Esophagus squamous epithelium (tissue), 5 donors: ENCODE measurements at places on chromosomes 6 and 20.

DNA sequence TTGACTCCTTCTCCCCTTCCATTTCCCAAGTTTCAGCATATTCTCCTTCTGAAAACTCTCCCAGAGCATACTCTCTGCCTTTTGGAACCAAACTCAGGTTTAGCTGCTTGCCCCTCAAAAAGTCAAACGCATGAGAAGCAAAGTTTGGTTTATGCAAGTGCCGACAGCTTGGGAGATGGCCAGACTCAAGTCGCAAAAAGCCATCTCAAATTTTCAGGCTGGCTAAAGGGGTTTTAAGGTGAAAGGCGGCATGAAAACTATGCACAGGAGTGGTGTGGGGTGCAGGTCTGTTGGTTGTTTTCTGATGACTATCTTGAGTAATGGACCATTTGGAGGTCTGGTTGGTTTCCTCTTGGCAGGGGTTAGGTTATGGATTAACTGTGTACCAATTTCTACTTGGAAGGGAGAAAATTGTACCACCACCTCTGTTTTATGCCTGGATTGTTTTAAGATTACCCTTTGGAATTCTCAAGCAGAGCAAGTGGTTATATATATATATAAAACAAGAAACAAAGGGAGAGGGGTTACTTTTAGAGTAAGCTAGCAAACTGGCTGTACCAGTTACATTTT, 52.4 kb upstream of the SCGN start:
- H3K36me3 ChIP-seq, result peaks cover 23% of the 10 kb centered on the region
- no peak overlapping the region for H3K4me3 ChIP-seq
- no peaks in the 10 kb centered on the region for H3K4me1 ChIP-seq
- no peaks in the 10 kb centered on the region for H3K27me3 ChIP-seq
- H3K27ac ChIP-seq, result no peak overlapping the region

DNA sequence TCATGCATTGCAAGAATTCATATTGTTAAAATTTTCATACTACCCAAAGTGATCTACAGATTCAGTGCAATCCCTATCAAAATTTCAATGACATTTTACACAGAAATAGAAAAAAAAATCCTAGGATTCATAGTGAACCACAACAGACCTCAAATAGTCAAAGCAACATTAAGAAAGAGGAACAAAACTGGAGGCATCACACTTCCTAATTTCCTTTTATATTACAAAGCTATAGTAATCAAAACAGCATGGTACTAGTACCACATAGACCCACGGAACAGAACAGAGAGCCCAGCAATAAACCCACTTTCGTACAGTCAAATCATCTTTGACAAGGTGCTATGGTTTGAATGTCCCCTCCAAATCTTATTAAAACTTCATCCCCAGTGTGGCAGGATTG, 39.7 kb downstream of the NTSR1 start:
- H3K4me3 ChIP-seq, result no peak overlapping the region
- no peak overlapping the region for H3K27ac ChIP-seq
- H3K36me3 ChIP-seq, result no peaks in the 10 kb centered on the region
- no peaks in the 10 kb centered on the region for H3K4me1 ChIP-seq
- H3K27me3 ChIP-seq, result no peaks in the 10 kb centered on the region

DNA sequence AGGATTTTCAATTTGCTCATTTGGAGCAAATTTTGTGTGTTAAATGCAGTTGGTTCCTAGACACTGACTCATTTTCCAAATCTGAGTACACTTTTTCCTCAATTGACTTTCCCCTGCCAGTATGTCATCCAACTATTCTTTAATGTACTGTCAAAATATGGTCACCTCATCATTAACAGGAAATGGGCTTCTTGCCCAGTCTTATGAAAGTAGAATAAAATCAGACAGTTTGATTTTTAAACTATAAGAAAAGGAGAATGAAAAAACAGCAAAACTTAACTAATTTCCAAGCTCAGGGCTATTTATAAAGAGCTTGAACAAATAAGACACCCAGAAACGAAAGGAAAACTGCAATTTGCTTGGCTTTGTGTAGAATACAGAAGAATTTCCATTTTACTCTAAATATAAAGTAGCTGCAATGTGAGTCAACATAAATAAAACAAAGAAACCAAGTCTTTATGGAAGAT, 43.7 kb upstream of the RAB23 start:
- no peak for DNase-seq
- H3K4me3 ChIP-seq, result no peak overlapping the region

DNA sequence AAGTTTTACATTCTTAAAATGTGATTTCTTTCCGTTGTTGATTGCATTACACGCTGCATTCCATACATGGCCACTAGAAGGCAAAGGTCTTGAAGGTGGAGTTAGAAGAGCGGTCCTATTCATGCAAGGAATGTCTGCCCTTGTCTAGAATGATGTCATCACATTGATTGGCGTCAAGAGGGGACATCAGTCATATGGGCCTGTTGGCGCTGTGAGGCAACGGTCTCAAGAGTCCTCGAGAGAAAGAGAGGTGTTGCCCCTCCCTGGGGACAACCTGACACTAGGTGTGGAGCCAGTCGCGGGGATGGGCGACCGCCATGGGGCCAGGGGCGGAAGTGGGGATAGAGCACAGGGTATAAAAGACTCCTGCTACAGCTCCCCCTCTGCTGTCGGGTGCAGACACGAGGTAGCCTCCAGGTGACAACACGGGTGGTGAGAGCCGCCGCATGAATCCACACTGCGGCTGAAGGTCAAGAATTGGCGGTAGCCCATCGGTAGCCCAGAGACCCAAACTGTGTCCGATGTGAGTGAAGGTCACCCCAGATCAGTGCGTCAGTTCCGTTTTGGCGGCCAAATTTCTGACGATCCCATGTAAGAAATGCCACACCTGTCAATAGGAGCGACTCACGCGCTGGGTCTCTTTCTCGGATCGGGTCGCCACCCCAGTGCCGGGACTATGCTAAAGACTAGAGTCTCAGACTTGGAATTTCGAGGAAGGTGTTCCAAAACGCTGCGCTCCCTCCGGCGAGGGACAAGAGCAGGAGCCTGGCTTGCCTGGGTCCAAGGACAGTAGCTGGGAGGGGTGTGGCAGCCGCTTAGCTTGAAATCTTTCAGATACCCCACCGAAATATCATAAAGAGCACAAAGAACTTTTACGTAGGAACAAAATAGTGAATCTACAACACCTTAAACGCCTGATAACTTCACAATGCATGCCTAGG, 93.2 kb upstream of the ZNF184 start:
- peaks cover 7% of the 10 kb centered on the region for H3K4me1 ChIP-seq
- no peaks in the 10 kb centered on the region for H3K36me3 ChIP-seq
- no peak for DNase-seq
- H3K4me3 ChIP-seq, result no peak overlapping the region
- peaks cover 83% of the 10 kb centered on the region for H3K27me3 ChIP-seq

DNA sequence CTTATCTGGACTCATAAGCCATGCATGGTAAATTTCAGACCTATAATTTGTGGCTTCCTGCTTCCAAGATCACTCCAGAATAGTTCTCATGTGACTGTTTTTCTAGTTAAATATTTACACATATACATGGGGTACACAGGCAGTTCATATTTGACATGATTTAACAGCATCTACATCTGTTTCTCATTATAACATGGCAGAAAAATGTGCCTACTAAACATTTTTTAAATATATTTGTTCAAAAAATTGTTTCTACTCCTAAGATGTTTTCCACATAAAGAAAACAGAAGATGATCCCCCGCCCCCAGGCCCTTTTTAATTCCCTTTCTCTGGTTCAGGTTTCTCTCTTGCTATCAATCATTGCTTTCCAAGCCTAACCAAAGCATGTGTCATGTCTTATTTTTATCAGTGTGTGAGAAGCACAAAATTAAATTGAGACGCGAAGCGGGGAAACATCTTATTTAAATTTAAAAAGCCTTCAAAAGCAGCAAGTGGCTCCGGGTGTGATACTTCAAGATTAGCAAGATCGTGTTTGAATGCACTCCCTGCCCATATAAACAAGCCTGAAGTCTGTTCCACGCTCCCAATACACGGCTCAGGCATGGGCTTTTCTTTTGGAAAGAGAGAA, 37.3 kb downstream of the IPCEF1 start:
- no peaks in the 10 kb centered on the region for H3K36me3 ChIP-seq
- no peak overlapping the region for H3K4me3 ChIP-seq
- no peak overlapping the region for H3K27ac ChIP-seq
- no peaks in the 10 kb centered on the region for H3K4me1 ChIP-seq

- no peaks in the 10 kb centered on the region for H3K27me3 ChIP-seq
- H3K4me1 ChIP-seq, result peaks cover 29% of the 10 kb centered on the region
Observed at GRCh38 chr20:62387219-62387913, 463 bp downstream of the RPS21 start.

DNA sequence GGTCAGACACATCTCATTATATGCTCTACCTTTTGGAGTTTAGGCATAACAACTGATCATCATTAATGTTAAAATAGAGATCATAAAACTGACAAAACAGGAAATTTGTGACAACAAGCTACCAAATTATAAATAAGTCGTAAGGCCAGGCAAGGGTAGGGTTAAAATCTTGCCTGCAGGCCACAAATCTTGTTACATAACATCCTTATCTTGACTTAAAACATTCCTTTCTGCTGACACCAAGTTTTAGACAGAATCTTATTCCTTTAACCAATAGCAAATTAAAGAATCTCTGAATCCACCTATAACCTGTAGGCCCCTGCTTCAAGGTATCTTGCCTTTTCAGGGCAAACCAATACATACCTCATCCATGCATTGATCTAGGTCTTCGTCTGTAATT, 32.5 kb upstream of the NKAIN2 start:
- H3K36me3 ChIP-seq, result no peaks in the 10 kb centered on the region
- no peak for DNase-seq
- H3K27me3 ChIP-seq, result no peaks in the 10 kb centered on the region
- no peaks in the 10 kb centered on the region for H3K4me1 ChIP-seq
- no peak overlapping the region for H3K4me3 ChIP-seq
- H3K27ac ChIP-seq, result no peak overlapping the region

GRCh38 chr6:145544041-145544440, 191.3 kb downstream of the EPM2A start:
- no peaks in the 10 kb centered on the region for H3K4me1 ChIP-seq
- H3K4me3 ChIP-seq, result no peak overlapping the region
- no peak for DNase-seq
